NCI-H446 (cell line): ENCODE measurements at places on chromosomes 5 and 9.

GRCh38 chr5:114118511-114118910 is 243.4 kb upstream of the KCNN2 start:
- no peak for DNase-seq

- peak; percentile 34 for DNase-seq
These were observed 65.6 kb downstream of the COL5A1 start for GRCh38 chr9:134707031-134707680.

GRCh38 chr5:77643654-77644370 is 5.3 kb upstream of the OTP start:
- no peak for DNase-seq

- DNase-seq, result no peak
These were observed 357.1 kb downstream of the TRIM32 start for GRCh38 chr9:117044241-117044640.

DNA sequence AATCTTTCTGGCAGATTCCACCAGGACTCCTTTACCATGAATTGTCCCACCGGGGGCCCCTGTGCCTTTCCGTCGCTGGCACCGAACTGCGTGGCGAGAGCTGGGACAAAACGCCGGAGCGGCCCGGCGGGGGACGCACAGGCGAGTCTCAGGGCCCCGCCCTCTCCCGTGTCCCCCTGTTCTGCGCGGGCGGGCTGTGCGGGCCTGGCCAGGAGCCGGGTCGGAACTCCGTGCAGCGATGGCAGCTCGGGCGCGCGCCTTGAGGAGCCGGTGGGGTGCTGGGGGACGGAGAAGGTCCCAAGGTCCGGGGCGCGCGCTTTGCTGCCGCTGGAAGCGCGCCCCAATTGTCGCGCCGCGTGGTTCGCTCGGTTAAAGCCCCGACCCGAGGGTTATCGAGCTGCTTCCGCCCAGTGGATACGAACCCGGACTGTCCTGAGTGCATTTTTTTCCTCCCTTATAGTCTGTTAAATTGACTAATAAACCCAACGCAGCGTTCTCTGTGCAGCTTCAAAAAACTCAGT is 125.3 kb downstream of the TMEM174 start:
- DNase-seq, result no peak
